Right ventricle myocardium inferior (tissue), 1 donor: ENCODE measurements at places on chromosomes 12 and 14.
A peak's percentile ranks its signal among the peaks of the same experiment; 100 is the strongest.

DNA sequence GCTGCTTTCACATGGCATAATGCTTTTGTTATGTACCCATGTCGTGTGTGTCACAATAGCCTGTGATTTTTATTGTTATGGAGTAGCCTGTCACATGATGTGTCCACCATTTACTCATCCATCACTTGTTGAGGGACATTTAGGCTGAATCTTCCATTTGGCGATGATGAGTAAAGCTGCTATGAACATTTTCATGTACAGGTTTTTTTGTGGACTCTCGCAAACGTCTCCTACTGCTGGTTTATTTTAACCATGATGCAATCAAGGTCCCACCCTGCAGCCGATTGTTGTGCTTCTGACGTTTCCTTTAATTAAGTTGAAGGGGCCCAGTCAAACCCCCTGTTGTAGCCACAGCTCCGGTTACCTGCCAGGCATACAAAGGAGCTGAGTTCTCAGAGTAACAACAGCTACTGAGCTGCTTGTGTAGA, 63.2 kb downstream of the ZNF664 start:
- DNase-seq: no peak

DNA sequence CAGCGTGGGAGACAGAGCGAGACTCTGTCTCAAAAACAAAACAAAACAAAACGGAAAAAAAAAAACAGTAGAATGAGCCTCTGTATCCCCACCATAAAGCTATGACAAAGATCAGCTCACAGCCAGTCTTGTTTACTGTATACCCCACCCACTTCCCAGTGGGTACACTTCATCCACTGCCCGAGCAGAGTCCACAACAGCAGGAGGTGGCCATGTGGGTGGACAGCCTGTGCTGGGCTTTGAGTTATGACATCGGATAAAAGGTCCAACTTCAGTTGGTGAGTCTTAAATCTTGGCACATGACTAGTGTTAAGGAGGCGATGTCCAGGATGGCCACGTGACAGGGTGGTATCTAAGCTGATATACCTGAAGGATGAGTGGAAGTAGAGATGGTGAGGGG, 34.8 kb upstream of the MAPKAPK5 start:
- DNase-seq: no peak

GRCh38 chr12:72612171-72612570, 340.0 kb downstream of the TRHDE start:
- DNase-seq: no peak

DNA sequence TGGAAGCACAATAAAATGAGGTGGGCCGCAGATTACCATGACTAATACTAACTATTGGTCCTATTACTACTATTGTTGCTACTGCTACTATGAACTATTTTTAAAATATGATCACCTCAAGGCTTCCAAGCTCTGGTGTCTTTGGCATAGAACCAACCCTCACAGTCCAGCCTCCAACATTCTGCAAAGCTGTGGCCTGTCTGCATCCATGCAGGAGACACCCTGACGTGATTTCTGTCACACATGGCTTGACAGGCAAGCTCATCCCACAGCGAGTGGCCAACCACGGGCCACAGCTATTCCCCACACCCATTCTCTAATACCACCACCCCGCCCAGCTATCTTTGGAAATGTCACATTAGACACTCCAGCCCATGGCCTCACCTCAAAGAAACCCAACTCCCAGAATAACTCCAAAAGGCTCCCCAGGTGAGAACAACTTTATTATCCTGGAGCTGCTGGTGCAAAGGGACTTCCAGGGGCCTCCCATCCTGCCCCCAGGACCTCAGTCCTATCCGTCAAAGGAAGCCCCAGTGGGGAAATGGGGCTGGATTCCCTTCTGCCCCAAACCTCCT, 14.4 kb downstream of the ISCU start:
- no peak for DNase-seq

DNA sequence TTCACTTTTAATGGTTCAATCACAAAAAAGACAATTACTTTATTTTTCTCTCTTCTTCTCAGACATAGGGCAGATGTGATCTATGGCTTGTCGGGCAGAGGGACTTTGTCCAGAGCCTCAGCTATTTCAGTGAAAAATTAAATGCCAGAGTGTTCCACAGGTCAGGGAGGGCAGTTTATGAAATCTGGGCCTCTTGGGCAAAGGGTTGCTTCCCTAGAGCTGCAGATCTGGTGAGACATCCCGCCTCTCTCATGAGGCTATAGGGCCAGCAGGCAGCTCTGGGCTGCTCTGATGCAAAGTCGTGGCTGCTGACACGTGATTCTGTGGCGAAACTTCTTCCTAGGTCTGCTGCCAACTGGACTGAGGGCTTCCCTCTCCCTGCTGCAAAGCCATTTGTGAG, 6.0 kb downstream of the CLMN start:
- DNase-seq: peak; percentile 85

DNA sequence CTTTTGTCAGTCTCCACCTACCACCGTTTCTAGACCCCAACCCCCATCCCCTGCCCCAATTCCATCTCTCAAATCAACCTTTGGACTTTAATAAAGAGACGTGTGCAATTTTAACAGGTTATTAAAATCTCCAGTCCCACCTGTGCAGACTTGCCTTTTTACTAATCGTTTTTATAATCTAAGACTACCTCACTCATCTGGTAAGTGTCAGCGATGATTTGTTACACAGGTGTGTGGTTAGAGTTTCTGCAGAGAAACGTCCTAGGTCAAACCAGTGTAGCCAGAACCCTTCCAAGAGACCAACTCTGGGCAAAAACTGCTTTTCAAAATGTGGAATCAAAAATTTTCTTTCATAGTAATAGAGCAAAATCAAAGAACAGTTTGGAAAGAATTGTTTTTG, 60.4 kb upstream of the PELI2 start:
- DNase-seq: no peak

- no peak for DNase-seq
Observed at GRCh38 chr12:90991952-90992465, 12.8 kb downstream of the EPYC start.

DNA sequence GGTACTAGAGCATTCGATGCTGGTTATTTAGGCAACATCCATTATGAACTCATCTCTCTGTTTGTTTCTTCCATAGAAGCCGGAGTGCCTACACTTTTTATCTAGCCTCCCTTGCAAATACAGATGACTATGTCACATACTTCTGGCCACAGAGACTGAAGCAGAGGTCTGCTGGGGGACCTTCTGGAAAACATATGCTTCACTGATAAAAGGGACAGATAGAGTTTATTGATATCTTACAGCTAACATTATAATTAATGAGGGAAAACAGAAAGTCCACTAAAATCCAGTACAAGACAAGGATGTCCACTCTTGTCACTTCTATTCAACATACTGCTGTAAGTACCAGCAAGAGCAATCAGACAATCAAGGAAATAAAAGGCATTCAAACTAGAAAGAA, 104.3 kb upstream of the FAR2 start:
- DNase-seq: no peak

- DNase-seq: no peak
Observed at GRCh38 chr12:1939331-1939730, 20.9 kb upstream of the CACNA2D4 start.

DNA sequence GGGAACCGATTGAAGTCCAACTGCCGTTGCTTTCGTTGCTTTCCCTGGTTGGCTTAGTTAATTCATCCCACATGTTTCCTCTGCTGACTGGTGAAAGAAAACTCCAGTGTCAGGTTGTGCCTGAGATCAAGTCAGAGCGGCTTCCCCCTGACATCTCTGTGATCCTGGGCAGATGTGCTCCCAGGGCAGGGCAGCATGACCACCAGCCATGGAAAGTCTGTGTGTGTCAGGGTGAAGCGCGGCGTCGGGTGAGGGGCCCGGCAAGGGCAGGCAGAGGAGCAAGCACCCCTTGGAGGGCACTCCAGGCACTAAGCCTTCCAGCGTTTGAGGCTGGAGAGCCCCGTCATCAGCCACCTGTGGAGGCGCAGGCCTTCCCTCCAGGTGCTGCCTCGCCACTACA, 54.5 kb upstream of the IGF1 start:
- peak; percentile 53 for DNase-seq

DNA sequence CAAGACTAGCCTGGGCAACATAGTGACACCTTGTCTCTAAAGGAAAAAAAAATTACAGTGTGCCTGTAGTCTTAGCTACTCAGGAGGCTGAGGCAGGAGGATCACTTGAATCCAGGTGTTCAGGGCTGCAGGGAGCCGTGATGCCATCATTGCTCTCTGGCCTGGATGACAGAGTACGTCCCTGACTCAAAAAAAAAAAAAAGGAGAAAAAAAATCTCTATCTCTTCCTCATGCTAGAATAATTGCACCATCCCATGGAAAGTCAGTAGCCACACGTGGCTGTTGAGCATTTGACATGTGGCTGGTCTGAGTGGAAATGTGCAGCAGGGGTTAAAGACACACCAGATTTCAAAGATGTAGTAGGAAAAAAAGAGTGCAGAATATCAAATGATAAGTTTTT, 3.8 kb downstream of the RILPL1 start:
- no peak for DNase-seq

GRCh38 chr14:76109087-76109880, 42.4 kb upstream of the GPATCH2L start:
- no peak for DNase-seq

- no peak for DNase-seq
Observed at GRCh38 chr14:101072945-101073597, 169.5 kb upstream of the RTL1 start.

- no peak for DNase-seq
Observed at GRCh38 chr12:94305130-94305957, 154.3 kb downstream of the CEP83 start.
